Stimulated activated CD4-positive, alpha-beta T cell treated with anti-CD3 and anti-CD28 coated beads, Interleukin-2, amount 100 ng/mL, for 48 hours (primary cell): ENCODE measurements at places on chromosomes 1 and 21.

DNA sequence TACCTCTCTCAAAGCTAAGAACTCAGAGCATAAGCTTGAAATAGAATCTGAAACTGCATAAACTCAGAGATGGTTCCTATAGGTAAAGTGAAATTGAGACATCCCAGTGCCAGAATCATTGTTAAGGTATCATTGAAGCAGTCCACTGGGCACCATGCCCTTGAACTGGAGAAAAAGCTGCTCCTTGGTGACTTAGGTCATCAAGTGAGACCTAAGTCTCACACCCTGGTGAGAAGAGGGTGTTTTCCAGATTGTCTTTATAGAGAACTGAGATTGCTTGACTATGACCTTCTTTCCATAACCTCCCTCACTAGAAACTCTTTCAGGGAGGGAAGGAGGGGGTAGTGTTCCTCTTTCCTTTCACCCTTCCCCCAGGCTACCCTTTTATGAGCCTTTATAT, 9.4 kb upstream of the ATP6V1G3 start:
- no peak for DNase-seq

GRCh38 chr1:89525169-89525855, 683 bp downstream of the LRRC8B start:
- DNase-seq = peak; percentile 19

- DNase-seq = no peak
Measured at GRCh38 chr1:228038387-228039005, 31.7 kb downstream of the WNT3A start.

GRCh38 chr21:31554511-31555022, 104.9 kb upstream of the SOD1 start:
- DNase-seq = peak; percentile 24

GRCh38 chr1:110588991-110589390, 17.2 kb downstream of the KCNA2 start:
- DNase-seq = no peak

GRCh38 chr1:178086766-178087165, 7.1 kb upstream of the RASAL2 start:
- no peak for DNase-seq

GRCh38 chr1:5329068-5329739, 663.0 kb downstream of the NPHP4 start:
- DNase-seq = no peak

DNA sequence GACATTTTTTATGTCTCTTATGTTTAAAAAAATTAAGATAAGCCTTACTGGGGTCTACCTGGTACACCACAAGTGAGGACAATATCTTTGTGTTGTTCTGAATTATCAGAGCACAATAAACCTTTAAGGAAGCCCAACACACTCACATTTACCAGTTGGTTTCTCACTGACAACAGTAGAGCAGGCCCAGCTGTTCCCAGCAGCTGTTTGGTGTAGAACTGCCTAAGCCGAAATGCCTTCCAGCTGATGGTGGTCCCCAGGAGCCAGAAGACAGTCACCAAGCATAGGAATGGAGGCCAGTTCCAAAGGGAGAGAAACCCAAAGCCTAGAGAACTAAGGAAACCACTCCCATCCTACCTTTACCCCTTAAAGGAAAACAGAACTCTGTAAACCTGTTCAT, 428.6 kb upstream of the CAMK1G start:
- DNase-seq = no peak

GRCh38 chr1:42369471-42369870, 11.1 kb upstream of the RIMKLA start:
- no peak for DNase-seq

- no peak for DNase-seq
Measured at GRCh38 chr1:74486036-74486435, 26.4 kb downstream of the LRRC53 start.

GRCh38 chr1:43430831-43431230, 22.9 kb downstream of the HYI start:
- DNase-seq = no peak

DNA sequence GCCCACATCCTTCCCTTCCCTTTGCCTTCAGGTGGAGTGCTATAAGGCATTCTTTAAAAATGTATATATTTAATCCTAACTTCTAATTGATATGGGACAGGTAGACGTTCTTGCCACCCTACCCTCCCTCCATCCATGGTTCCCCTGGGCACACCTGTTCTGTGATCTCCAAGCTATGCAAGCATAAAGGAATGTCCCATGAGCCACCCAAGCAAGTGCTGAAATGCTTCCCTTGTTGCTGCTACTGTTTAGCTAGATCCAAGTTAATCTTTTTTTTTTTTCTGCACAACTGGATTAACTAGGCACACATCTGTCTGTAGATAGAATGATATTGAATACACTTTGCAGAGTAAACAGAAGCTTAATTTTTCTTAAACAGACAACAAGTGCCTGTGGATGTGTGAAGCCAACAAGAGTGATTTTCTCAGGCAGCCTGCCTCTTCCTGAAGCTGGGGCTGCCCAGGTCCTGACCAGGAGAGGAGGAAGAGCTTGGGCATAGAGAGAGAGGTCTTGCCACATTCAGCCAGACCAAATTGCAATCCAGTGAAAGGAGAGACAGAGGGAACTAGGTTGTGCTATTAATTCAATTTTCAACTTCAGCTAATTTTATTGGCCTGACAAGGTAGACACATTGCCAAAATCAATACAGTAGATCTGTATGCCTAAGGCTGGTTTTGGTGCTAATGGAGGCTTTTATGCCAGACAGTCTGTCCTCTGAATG, 28.2 kb upstream of the ATP1B1 start:
- DNase-seq = no peak

DNA sequence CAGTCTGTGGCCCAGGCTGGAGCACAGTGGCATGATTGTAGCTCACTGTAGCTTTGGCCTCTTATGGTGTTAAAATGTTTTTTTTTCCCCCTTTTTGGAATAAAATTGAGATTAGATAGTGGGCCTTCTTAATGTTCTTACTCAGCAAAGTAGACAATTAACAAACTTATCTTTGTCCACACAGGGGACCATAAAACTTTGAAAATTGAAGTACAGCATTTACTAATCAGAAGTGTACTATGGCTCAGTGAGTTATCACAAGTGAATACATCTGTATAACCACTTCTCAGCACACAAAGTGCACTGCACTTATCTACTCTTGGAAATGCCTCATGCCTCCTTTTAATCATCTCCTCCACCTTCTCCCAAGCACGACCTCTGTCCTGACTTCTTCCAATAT, 218.9 kb downstream of the PRDM2 start:
- no peak for DNase-seq

DNA sequence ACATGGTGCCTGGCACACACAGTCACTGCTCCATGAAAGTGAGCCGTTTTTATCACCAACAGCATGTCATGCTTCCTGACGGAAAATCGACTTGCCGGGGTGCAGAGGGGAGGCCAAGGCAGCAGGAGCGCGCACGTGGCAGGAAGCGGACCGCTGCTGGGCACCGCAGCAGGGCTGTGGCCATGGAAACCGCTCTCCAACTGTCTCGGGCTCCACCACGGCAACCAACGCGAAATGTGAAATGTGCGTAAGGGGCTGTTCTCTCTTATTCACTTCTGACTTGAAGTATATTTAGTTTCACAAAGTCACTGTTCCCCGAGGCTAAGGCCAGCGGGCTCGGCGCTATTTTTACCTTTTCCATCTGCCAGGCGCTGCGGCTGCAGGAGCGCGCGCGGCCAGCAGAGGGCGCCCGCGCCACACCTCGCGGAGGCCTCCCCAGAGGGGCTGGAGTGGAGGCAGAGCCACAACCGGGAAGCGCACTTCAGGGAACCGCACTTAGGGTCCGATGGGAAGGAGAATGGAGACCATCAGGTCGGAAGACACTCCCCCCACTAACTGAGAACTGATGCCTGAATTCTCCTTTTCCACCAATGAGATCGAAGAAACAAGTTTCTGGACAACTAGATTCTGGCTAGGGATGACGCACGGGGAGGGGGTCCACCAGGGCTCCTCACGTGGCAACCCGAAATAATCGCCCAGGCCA, 19.7 kb downstream of the RCC2 start:
- peak; percentile 68 for DNase-seq

- no peak for DNase-seq
Measured at GRCh38 chr1:33381977-33382376, 48.9 kb downstream of the PHC2 start.

- DNase-seq = peak; percentile 10
Measured at GRCh38 chr1:236281198-236281653, 532 bp downstream of the ERO1B start.

DNA sequence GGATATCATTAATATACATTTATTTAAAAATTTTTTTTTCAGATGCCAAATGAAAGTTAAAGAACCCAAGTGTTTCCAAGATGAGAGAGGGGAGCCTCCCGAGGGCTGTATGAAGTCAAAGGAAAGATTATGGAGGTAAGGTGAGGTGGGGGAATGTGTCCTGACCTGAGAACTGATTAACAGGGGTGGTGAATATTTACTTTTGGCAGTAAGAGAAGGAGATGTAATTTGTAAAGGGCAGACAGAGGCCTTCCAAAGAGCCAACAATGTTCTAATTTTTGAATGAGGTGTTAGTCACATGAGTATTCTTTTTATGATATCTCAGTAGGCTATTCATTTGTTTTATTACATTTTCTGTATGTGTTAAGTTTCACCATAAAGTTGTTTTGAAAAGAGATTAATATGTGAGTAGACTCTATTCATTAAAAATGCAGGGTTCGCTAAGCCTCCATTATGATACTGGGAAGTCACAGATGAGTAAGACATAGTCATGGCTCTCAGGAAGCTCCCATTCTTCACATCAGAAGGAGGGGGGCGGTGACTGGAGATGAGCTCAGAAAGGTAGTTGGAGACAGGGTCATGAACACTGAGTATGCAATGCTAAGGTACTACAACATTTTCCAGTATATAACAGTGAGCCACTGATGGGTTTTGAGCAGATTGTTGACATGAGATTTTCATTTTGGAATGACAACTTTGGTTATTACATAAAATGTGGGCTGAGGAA, 62.4 kb upstream of the TNFSF18 start:
- no peak for DNase-seq

DNA sequence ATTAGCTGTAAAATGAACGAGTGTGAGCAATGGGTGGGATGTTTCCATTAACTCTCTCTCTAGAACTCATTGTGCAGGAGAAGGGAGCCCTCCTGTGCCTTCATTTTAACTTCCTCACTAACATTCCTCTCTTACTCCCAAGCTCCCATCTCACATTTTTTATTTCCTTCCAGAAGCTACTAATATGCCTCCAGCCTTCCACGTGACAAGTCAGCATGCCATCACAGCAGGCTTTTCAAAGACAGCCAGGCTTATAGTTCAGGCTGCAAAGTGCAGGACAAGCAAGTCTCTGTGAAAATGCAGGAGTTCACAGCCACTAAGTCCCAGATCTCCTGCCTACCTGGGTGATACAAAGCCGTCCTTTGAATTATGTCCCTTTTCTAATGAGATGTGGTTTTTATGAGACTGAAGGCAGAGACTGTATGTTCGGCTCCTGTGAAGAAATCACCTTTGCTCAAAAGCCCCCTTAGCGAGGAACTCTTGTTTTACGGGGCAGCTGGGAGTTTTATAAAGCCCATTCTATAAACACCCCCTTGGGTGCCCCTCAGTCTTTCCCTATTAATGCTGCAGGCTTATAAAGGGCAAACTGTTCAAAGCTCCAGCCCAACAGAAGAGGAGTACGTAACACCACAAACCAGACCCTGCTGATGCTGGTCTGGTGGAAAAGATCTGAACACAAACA, 14.8 kb upstream of the ANGPTL7 start:
- no peak for DNase-seq

- DNase-seq = no peak
Measured at GRCh38 chr1:232334811-232335210, 295.1 kb downstream of the SIPA1L2 start.

DNA sequence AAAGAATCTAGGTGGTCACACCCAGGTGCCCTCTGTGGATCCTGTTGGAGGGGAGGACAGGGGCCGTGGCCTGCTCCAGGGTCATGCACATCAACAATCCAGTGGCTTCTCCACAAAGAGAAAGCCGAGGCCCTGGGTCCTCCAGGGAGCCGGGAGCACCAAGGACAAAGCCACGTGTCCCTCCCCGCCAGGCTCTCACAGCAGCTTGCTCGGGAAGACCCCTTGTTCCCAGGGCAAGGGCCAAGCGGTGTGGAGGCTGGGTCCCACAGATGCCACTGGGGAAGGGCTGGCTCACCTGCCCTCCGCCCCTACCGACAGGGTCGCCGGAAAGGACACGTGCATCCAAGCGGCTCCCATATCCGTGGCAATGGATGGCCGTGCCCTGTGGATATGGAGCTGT, 192.9 kb upstream of the VAMP3 start:
- no peak for DNase-seq

DNA sequence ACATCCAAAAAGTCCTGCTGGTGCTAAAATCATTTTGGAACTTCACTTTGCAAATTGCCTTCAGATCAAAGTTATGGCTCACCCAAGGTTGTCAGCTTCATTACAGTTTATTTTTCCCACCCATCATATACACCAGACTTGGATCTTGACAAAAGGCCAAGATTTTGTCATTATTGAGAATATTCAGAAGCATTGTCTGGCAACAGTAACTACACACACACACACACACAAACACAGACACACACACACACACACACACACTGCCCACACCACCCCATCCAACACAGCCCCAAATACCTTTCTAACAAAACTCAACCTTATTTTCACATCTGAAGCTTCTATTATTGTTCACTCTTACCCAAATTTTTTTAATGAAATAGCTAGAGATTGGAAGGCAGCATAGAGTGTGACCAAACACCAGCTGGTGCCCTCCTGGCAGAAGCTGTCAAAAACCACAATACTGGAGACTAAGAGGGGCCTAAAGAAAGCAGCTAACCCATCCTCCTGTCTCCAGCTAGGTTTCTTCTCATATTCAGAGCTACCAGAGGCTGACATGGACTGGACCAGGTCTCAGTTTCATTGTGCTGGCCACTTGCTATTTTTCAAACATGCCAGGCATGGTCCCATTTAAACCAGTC, 139.1 kb upstream of the ZC3H11B start:
- no peak for DNase-seq

GRCh38 chr1:155210314-155211104, 2.0 kb downstream of the MTX1 start:
- no peak for DNase-seq

DNA sequence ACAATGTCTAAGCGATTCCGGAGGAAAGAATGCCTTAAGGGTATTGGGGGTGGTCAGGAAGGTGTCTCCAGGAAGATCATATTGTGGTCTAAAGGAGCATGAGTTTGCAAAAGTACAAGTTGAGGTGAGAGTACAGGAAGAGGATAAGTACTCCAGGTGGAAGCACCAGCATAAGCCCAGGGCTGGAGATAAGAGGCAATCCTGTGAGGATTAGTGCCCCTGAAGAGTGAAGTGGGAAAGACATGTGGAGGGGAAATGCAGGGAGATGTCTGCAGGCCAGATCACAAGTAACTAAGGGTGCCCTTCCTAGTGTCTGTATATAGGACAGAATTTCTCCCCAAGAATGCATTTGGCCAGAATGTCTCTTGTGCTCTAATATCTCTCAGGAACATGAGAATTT, 188.3 kb upstream of the DPT start:
- no peak for DNase-seq

GRCh38 chr1:184574588-184574987, 180.1 kb downstream of the EDEM3 start:
- DNase-seq = no peak

GRCh38 chr1:26109229-26110164, 2.1 kb upstream of the PDIK1L start:
- no peak for DNase-seq

- peak; percentile 3 for DNase-seq
Measured at GRCh38 chr1:201376464-201377374, 761 bp downstream of the TNNT2 start.

- no peak for DNase-seq
Measured at GRCh38 chr1:20829531-20829930, 42.4 kb upstream of the HP1BP3 start.
